ENCODE measurements at places on chromosomes 5 and 9.

GRCh38 chr9:7165331-7165975 lies 407.7 kb downstream of the KDM4C start:
- DNase-seq = no peak

DNA sequence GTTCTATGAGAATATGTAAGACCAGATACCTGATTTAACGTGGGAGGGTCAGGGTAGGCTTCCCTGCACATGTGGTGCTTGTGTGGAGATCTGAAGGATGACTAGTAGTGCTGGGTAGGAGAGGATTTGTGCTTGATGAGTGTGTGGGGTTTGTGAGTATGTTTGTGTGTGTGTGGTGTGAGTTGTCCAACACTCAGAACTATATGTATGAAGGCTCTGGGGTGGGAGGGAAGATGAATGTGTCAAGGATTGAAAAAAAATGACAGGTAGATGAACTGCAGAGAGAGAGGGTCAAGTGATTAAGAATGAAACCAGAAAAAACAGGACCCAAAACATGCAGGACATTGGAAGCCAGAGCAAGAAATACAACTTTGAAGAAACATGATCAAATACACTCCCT lies 154.6 kb upstream of the NR3C1 start:
- DNase-seq = no peak

DNA sequence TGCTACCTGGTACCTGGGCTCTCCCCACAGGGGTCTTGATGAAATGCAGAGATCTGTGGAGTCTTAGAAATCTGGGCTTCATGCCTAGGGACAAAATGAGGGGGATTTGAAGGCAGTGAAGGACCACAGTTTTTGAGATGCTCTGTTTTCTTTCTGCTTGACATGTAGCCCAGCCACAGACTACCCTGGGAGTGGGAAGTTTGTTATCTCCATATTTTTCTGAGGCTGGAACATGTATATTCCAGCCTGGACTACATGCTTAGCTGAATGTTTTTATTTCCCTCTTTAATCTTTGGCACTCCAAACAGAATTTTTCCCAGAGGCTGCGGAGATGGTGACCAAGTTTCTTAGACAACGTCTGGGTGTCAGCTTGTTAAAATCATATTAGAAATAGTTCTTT lies 252.9 kb downstream of the PAPPA start:
- no peak for DNase-seq

DNA sequence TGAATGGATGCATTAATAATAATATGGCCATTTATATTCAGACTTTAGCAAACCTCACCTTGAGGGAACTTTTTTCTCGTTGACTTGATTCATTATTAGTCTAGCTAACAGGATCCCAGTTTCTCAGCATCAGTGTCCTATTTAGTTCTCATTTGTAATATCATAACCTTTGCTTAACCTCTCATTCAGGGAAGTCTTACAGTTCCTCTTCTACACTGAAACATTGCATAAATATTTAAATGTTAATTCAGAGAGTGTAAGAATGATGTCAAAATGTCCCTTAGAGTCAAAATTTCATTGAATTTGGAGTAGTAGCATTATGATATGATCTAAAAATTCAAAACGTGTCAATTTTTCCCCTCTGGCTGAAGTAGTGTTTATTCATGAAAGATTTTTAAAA lies 650.1 kb downstream of the EFNA5 start:
- no peak for DNase-seq

GRCh38 chr5:138391859-138392386 lies 39.4 kb downstream of the KDM3B start:
- DNase-seq = peak; percentile 95

GRCh38 chr5:180135967-180136629 lies 64.5 kb upstream of the RNF130 start:
- DNase-seq = no peak

GRCh38 chr9:107566611-107567061 lies 77.1 kb upstream of the KLF4 start:
- DNase-seq = no peak

DNA sequence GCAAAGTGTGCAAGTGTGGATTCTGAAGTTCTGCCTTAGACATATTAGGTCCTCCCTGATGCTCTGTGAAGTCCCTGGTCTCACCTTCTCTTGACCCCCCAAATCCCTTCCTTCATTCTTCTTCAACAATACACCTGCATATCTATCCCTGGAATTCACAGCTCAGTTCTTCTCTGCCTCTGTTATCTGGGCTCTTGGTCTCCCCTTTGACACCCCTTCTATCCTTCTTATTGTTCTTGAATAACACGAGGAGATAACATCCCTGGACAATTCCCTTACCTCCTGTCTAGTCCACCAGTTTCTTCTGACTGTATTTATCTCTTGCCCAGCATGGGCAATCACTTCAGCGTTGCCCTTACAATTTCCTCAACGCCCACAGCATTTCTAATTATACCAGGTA lies 104.8 kb upstream of the ATG10 start:
- no peak for DNase-seq

DNA sequence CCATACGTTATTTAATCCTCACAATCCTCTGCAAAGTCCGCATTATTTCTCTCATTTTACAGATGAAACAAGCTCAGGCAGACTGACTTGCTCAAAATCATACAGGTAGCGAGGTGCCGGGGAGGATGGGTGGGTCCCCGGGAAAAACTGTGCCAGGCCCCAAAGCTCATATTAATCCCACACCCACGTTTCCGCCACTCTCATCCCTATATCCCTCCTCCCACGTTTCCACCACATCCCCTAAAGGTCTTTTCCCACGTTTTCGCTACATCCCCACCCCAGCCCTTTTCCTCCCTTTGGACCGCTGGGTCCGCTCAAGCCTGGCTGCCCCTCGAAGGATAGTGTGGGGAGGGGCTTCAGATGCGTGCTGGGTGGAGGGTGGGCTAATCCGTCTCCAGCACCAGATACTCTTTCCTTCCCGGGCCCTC lies 434 bp upstream of the FSD1L start:
- DNase-seq = no peak

GRCh38 chr5:171865471-171865870 lies 79.9 kb downstream of the SMIM23 start:
- no peak for DNase-seq

GRCh38 chr9:2718001-2718697 lies 839 bp downstream of the KCNV2 start:
- DNase-seq = no peak

DNA sequence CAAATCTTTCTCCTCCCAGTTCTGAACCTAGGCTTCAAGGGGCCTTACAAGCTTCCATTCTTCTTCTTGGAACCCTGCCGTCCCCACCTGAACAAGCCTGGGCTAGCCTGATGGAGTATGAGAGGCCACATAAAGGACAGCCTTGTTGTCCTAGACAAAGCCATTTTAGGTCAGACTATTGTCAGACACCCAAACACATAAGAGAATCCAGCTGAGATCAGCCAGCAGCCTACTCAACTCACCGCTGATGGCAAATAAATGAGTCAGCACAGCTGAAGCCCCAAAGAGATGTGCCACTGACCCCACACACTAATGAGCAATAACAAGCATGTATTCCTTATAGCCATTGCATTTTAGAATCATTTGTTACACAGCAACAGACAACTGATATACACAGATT lies 33.8 kb downstream of the SVEP1 start:
- peak; percentile 46 for DNase-seq

- DNase-seq = no peak
Measured at GRCh38 chr5:78925129-78925876, 59.8 kb downstream of the ARSB start.

- DNase-seq = no peak
Measured at GRCh38 chr5:44828719-44829118, 20.0 kb downstream of the MRPS30 start.

DNA sequence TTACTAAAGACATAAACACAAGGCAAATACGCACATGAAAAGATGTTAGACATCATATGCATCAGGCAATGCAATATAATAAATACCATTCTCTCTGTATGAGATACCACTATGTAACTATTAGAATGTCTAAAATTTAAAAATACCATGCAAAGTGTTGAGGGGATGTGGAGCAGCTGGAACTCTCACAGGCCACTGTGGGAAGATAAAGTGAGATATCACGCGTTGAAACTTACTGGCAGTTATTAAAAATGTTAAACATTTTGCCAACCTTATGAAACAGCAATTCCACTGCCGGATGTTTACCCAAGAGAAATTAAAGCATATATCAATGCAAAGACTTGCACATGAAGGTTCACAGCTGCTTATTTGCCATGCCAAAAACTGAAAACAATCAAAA lies 556.7 kb downstream of the LRRC70 start:
- no peak for DNase-seq

DNA sequence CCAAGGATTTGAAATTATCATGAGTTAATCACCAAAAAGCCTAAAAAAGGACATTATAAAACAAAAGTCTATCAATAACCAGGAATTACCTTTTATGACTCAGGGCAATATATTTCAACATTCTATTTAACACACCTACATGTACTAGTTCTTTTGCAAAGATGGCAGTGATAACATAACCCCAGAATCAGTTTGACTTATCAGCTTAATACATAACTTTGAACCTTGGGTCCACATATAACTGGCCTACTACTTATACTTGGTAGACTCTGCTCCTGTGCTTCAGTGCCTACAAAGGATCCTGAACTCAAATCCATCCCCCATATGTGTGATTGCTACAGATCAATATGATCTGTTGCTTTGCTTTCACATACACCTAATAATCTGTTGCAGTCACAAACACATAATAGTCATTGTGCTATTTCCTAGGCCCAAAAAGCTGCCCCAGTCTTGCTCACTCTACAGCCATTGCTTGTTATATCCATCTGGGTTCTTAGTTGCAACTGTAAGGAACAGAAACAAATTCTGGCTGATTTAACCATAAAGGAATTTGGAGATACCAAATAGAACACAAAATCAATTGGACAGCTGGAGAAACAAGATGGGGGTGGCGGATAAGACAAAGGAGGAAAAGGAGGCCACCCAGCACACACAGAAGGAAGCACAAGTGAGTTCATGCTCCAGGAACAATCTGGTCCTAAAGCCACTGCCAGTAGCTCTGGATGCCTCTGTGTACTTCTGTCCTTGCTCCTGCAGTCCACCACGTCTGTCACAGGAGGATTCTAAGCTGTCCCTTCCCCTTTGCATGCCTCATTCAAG lies 25.5 kb downstream of the DEPDC1B start:
- no peak for DNase-seq

- peak; percentile 16 for DNase-seq
Measured at GRCh38 chr9:110768886-110769285, 100.3 kb downstream of the MUSK start.

GRCh38 chr9:80516679-80517078 lies 944.9 kb downstream of the TLE4 start:
- no peak for DNase-seq

DNA sequence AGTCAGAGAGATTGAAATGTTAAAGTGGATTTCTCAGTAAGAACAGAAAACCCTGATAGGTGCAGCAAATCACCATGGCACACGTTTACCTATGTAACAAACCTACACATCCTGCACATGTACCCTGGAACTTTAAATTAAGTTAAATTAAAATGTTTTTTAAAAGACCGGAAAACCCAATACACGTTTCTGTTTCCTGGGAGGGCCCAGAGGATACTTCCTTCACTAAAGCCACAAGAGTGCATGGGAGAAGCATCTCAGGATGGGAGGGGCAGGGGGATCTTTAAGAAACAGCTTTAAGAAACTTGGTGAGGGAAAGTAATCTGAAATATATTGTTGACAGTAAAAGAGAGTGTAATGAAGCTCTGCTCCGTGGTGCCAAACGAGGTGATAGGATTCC lies 164.7 kb upstream of the PTGER4 start:
- no peak for DNase-seq

GRCh38 chr9:81902626-81903025 lies 25.6 kb upstream of the SPATA31D4 start:
- no peak for DNase-seq

- DNase-seq = no peak
Measured at GRCh38 chr9:1879501-1879900, 135.6 kb upstream of the SMARCA2 start.

GRCh38 chr9:136719195-136719880 lies 7.0 kb downstream of the DIPK1B start:
- no peak for DNase-seq

- no peak for DNase-seq
Measured at GRCh38 chr5:73565969-73566547, 515 bp downstream of the UTP15 start.

- no peak for DNase-seq
Measured at GRCh38 chr5:72837524-72838096, 21.1 kb downstream of the TNPO1 start.

Data from pons (tissue), 1 donor.